ENCODE measurements at places on chromosomes 16 and 17.

GRCh38 chr16:85103114-85104079 is 8.9 kb downstream of the CIBAR2 start:
- DNase-seq, result no peak

DNA sequence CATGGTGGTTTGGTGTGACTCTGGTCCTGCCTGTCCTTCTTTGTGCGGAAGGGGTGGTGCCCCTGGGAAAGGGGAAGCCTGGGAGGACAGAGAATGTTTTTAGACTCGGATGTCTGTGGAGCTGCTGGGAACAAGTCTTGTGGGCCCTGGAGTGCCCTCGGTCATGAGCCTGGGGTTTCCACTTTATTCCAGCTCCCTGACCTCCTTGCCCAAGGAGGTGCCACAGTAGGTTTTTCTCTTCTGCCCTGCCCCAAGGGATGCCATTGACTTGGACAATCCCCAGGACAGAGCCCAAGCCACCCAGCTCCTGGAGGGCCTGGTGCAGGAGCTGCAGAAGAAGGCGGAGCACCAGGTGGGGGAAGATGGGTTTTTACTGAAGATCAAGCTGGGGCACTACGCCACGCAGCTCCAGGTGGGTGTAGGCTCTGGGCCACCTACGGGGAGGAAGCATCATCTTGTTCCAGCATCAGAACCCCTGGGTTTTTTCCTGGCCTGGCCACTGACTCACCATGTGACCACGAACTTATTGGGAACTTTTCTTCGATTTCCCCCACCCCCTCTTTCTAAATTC is 1.4 kb downstream of the STAT5A start:
- no peak for DNase-seq

- no peak for DNase-seq
Measured at GRCh38 chr17:79248843-79249493, 174.3 kb downstream of the ENGASE start.

- no peak for DNase-seq
Measured at GRCh38 chr16:76910931-76911330, 280.1 kb upstream of the MON1B start.

- no peak for DNase-seq
Measured at GRCh38 chr17:51951741-51952140, 206.8 kb downstream of the CA10 start.

- no peak for DNase-seq
Measured at GRCh38 chr16:71826533-71827017, 17.9 kb upstream of the AP1G1 start.

DNA sequence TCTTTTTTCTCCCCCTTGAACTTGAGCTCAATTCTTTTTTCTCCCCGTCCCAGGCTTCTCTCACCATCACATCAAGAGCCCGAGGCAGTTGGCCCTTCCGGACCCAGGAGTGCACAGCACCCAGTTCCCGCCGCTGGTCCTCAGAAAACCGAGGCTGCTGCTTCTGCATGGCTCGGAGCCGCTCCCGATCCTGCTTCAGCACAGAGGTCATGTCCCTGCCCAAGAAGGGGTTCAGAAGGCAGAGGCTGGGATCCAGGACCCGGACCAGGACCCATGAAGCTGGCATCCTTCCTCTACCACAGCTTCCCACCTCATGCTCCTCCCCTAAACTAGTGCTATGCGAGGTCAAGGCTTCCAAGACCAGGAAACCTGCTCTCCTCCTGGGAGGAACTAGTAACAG is 10.5 kb downstream of the PER1 start:
- no peak for DNase-seq

GRCh38 chr16:54545854-54546511 is 259.4 kb upstream of the IRX3 start:
- DNase-seq, result no peak

GRCh38 chr17:28255616-28256015 is 63.4 kb upstream of the TMEM97 start:
- no peak for DNase-seq

DNA sequence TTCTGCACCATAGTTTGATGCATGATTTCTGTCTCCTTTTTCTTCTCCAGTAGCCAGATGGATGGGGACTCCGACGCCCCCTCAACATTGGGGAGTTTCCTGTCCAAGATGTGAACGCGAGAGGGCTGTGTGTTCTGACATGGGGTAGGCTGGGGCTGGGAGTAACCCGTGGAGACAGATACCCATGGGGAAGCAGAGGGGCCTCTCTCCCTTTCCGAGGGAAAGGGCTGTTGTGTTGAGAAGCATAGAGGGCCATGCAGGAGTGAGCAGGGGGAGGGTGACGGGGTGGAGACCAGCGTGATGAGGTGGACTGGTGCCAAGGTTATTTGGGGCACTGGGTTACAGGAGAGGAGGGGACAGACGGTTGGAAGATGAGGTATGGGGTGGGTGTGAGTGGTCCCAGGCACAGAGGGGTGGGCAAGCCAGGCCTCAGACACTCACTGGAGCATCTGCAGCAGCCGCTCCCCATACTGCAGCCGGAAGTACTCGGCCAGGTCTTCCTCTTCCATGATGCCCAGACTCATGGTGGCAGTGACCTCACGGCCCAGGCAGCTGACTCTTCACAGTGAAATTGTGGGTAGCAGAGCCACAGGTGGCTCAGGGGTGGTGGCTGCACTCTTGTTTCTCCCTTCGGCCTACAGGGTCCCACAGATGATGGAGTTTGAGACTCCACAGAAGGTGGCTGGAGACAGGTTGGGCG is 400 bp downstream of the CCDC42 start:
- DNase-seq, result no peak

DNA sequence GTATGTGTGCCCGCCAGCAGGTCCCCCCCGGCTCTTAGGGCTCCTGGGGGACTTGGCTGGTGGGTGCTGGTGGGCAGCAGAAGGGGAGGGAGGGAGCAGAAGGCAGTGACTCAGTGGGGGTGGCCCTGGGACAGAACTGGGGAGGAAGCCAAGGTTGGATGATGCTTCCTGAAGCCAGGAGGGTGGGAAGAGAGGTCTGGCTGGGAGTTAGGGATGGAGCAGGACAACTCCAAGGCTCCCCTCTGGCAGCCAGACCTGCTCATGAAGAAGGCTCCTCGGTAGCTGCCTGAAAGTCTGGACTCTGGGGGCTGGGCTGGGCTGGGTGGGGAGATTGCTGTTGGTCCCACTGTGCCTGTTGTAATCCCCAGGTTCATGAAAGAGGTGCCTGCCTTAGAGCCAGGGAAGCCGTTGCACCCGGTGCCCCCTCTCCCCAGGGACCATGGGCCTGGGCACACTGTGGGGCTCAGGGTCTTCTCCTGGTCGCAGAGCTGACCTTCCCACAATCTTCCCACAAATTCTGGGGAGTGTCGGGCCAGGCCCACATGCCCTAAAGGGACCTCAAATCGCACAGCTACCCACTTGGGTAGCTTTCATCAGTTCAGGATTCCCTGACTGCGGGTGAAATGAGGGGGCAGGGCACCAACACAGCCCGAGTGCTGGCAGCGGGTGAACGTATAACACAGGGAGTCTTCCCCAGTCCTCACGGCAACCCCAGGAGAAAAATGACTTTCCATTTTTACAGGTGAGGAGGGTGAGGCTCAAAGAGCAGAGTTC is 1.1 kb upstream of the PLEKHG4 start:
- DNase-seq, result no peak

DNA sequence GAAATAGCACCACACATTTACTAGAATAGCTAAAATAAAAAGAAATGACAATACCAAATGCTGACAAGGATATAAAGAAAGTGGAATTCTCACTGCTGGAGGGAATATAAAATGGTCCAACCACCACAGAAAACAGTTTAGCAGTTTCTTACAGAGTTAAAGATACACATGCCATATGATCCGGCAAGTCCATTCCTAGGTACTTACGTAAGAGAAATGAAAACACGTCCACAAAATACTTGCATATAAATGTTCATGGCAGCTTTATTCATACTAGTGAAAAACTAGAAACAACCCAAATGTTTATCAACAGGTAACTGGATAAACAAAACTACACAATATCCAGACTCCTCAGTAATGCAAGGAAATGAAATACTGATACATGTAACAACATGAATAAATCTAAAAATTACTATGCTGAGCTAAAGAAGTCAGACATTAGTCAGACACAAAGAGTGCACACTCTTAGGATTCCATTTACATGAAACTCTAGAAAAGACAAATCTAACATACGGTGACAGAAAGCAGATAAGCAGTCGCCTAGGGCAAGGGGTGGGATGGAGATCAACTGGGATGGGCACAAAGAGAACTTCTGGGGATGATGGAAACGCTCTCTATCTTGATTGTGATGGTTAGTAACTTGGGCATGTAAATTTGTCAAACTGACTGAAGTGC is 76.4 kb downstream of the SMG6 start:
- no peak for DNase-seq

DNA sequence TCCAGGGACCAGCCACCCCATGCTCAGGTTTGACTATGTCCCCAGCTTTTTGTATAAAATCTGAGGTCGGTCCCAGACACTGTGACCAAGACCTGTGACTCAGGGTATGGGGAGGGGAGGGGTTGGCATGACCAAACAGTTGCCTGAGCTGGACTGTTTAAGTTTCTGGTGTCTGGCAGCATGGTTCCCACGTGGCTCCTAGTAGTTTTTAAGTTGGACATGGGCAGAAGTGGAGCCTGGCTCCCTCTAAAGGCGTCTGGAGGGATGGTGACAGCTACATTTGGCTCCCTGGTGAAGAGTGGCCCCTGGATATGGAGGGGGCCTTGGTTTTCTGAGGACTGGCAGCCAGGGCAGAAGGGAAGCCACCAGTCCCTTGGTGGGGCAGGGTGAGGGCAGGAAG is 7.9 kb downstream of the SMCR8 start:
- no peak for DNase-seq

- DNase-seq, result no peak
Measured at GRCh38 chr16:13414154-13414553, 505.8 kb upstream of the ERCC4 start.

DNA sequence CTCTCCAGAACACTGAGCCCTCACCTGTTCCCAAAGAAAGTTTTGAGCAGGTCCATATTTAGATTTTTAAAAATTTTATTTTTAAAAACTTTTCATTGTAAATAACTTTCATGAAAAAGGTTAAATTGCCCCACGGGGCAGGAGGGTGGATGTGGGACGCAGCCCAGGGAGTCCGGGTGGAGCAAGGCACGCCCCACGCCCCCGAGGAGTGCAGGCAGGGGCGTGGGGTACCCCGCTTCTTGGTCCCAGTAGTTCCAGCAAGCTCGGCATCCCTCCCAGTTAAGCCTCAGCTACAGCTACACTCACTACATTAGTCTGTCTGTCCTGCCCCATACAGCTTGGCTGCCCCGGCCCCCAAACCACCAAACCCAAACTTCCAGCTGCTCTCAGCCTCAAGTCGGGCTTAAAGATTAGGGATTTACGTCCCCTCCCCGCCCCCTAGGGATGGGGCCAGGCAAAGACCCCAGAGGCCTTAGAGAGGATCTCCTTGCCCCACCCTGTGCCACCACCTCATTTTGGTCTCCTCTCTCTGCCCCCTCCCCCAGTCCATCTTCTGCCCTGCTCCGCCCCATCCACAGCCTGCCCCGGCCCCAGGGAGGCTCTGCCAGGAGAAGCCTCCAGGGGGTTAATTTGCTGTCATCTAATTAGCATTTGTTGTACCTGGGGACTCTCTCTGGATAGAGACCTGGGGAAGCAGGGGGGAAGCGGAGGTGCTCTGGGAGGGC is 4.6 kb downstream of the FOXJ1 start:
- no peak for DNase-seq

DNA sequence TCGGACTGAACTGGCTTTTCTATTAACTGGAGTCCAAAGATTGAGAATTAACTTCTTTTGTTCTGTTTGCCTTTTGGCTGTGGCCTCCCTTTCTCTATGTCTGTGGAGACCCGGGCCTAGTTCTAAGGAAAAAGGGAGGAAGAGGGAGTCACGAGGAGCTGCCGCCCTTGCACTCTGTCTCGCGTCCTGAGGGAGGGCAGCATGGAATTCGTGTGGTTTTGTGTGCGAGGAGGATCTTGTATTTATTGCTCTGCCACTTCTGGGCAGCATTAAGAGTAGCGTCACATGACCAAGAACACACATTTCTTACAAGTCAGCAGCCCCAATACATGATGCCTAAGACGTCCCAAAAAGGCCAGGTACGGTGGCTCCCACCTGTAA is 23.6 kb downstream of the METTL22 start:
- DNase-seq, result no peak
